HuH-7 (cell line): ENCODE measurements at places on chromosomes 2 and 18.

DNA sequence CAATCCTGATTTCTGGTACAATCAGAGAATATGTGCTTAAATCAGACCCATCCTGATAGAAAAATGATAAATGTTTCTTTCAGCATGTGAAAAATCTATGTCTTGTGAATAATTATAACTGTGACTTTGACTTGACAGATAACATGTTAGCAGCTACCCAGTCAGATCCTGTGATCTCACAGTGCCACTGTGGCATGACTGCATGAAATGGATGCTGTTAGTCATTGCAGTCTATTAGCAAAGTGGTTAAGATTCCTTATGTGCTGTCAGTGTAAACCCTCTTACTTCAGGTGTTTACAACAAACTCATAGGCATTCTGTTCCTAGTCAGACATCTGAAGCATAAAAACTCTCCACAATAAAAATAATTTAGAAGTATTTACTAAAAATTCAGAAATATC, 244.6 kb upstream of the RND3 start:
- no peak for DNase-seq

- no peak for DNase-seq
Observed at GRCh38 chr2:230749111-230749510, 36.5 kb downstream of the CAB39 start.

DNA sequence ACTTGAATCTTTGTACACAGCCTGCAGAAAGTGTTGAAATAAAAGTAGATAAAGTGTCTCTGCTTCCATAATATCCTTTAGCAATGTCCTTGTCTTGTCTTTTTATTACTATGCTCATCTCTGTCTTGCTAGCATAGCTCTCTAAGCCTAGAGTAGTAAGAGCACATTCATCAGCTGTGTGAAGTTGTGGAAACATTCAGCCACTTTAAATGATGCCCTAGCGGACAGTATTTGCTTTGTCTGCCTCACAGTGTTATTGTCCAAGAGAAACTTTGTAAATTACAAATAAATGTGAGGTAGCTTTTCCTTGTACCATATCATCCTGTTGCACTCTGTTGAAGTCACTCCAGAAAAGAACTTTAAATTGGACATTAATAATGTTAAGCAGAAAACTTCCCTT, 60.3 kb upstream of the TTC21B start:
- no peak for DNase-seq

DNA sequence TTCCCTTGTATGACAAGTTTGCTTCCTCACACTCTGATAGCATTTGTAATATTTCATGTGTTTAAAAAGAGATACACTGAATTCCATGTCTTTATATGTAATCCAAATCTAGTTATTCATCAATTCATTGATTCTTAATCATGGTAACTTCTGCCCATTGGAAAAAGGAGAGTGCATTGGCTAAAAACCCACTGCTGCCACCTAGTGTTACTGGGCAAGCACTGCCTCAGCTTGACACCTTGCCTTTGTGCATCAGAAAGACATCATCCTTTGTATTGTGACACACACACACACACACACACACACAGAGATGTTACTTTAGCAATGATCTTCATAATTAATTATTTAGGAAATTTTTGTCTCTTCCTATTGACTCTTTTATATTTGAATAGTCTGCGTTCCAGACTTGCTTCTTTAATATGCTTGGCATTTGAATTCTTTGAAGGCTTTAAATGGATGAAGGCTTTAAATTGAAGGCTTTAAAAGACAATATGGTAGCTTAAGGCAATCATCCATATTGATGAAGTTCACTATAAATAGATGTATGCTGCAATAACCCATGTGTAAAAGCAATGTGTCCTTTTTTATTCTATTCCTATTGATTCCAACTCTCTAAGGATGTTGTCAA, 414.2 kb upstream of the CHST9 start:
- peak; percentile 10 for DNase-seq

- DNase-seq = no peak
Observed at GRCh38 chr2:71534826-71535225, 81.5 kb downstream of the DYSF start.

DNA sequence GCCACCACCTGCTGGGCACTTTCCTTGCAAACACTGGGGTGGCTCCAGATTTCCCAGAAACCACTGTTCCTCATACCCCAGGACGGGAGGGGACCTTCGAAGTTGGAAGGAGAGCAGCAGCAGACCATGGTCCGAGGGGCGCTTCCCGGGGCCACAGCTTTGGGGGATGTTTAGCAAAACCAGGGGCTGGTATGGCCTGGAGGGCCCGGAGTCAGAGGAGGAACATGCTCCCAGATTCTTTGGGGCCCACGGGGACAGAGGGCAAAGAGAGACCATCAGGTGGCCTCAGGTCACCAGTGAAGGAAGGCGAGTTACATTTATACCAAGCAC, 25.3 kb downstream of the HS6ST1 start:
- DNase-seq = no peak

GRCh38 chr2:136014411-136014810, 29.0 kb upstream of the DARS1 start:
- no peak for DNase-seq

GRCh38 chr18:3624546-3624934, 174.6 kb downstream of the TGIF1 start:
- no peak for DNase-seq

GRCh38 chr2:216078776-216079175, 2.8 kb downstream of the PECR start:
- DNase-seq = no peak

- no peak for DNase-seq
Observed at GRCh38 chr2:164009756-164010337, 274.0 kb upstream of the FIGN start.

GRCh38 chr18:78849458-78849857, 130.2 kb upstream of the SALL3 start:
- DNase-seq = no peak

- DNase-seq = no peak
Observed at GRCh38 chr18:47932603-47933002, 2.1 kb upstream of the SMAD2 start.

GRCh38 chr18:21997207-21998143, 171.9 kb upstream of the GATA6 start:
- DNase-seq = peak; percentile 60

DNA sequence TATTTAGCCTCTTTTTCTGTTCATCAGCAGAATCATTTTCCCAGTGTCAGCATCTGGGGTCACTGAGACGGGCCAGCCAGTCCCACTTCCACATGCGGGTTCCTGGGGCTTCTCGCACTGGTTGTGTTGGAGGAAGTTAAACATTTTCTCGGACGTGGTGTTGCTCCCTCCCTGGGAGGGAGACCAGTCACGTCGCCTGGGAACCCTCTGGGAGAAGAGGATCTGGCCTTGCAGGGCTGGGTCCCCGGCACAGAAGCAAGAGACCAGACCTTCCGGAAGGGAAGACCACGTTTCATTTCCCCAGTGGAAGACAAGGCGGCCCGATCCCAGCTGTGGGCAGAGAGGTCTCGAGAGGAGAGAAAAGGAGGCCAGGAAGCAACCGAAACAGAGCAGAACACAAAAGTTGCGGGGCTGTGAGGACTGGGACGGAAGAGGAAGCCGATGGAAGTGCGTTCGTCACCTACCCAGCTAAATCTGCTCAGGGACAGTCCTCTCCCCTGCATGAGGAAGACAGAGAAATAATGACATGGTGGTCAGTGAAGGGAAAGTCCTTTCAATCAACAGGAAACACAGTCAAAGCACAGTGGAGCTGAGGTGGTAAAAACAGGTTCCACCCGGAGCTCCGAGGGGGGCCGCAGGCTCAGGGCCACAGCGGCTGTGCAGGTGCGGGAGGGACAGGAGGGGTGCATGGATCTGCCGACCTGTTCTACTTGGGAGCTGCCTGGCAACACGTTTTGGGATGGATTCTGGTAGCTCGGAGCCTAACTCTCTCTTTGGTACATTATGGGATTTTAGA, 144.4 kb downstream of the MBP start:
- DNase-seq = no peak

GRCh38 chr2:229622495-229623355, 91.6 kb downstream of the DNER start:
- no peak for DNase-seq

- no peak for DNase-seq
Observed at GRCh38 chr2:61178603-61179545, 16.9 kb downstream of the C2orf74 start.

DNA sequence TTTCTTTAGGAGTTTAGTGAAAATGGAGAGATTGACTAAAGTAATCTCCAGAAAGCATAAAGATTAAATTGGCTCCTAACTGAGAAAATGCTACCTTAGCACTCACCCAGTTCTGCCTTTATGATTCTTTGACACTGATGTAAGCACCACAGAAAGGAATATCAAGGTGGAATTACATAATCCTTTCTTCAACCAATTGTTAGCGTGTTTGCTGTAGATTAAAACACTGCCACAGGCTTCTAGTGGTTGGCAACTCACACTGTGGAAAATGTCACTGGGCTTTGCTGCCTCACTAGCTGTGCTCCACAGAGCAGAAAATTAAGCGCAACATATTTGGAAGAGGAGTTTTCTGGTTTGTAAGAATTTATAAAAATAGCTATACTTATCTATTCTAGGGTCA, 104.1 kb downstream of the DLGAP1 start:
- no peak for DNase-seq

DNA sequence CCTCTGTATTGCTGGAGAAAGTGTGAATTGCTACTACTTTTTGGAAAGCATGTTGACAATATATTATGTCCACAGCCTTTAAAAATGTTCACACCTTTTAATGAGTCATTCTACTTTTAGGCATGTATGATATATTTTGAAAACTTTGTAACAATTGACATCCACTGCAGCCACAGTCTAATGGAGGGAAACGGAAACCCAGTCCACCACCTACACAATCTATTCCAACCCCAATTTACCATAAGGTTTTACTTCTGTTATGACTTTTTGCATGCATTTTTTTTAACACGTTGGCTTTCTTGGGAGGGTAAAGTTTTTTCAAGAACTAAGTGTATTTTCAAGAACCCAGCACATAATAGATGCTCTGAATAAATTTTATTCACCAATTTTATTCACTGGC, 38.5 kb upstream of the ATP8B1 start:
- no peak for DNase-seq

DNA sequence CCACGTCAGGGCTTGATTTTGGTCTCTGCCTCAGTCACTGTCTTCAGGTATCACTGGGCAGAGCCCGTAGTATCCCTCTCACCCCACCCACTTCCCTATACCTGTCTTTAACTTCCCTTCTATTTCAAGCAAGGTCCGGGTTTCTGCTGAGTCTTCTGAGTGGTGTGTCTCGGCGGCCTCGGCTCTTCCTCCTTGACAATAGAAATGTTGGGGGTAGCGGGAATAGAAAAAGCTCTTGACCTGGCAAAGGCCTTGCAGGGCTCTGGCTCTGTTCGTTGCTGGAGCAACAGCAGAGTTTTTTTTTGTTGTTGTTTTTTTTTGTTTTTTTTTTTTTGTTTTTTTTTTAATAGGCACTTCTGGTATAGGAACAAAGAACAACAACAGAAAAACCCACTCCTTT, 16.0 kb upstream of the IGFBP5 start:
- DNase-seq = no peak

DNA sequence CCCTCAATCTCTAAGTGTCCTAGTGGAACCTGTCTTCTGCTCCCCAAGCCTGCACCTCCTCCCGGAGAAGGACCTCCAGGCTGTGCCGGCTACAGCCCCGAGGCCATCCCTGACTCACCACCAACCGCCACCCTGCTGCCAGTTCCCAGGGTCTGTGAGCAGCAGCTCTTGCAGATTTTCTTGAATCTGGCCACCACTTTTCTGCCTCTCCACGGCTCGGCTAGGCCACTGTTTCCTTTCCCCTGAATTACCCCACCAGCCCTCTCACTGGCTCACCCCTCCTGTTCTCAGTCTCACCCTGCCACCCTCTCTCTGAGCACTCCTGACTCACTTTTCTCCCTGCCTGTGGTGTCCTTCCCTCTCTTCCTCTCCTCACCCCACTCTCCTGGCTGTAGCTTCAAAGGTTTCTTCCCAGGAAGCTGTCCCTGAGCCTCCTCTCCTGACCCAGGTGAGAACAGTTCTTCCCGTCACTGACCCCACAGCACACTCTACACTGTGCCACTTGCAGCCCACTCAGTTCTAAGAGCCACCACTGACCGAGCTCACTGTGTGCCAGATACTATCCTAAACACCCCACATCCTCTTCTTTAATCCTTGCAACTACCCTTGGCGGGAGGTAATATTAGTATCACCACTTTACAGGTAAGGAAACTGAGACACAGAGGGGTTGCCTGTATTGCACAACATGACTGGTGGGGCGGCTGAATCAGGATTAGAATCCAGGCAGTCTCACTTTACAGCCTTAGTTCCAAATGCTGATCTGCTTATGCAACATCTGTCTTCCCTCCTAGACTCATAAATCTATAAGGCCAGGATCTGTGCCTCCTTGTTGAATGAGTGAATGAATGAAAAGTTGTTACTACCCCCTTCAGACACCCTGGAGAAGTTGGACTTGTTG, 111.6 kb downstream of the SMAD7 start:
- DNase-seq = peak; percentile 35

GRCh38 chr2:240468303-240469238, 33.1 kb downstream of the GPC1 start:
- no peak for DNase-seq

DNA sequence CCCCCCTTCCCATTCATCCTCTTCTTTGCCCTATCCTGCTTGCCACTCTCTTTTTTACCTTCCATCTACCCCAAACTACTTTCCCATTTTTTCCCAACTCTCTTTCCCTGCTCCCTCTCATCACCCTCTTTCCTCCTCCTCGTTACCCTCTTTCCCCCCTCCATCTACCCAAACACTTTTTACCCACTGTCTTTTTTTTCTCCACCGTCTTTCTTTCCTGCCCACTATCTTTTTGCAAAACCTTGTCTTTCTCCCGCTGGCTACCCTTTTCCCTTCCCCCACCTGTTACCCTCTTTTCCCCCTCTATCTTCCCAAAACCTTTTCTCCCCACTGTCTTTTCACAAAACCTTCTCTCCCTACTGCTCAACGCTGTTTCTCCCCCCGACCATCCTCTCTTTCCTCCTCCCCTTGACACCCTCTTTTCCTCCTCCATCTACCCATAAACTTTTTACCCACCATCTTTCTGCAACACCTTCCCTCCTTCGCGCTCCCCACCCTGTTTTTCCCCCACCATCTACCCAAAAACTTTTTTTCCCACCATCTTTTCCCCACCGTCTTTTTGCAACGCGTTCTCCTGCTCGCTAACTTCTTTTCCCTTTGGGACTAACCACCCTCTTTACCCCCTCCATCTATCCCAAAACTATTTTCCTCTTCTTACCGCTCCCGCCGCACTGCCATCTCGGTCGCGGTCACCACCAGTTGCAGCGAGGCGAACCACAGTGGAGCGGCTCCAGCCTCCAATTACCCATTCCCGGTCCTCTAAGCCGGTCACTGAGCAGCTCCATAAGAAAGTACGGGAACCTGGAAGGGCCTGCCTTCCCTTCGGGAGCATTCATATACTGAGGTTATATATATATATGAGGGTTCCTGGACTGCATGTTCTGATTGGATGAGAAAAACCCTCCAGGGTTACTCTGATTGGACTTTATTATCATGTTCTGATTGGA, 15.0 kb downstream of the CCDC74A start:
- no peak for DNase-seq

DNA sequence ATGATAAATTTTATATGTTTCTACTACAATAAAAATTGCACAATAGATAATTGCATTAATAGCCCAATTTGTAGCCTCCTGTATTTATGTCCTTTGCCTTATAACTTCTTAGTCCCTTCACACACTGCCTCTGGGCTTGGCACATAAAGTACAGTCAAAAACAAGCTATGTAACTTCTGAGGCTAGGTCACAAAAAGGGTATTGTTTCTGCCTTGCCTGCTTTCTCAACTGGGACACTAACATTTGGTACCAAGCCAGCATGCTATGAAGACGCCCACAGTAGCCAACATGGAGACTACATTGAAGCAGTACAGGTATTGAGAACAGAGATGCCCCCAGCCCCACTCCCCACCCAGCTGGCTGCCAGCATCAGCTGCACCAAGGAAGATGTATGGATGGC, 5.4 kb upstream of the SLC3A1 start:
- no peak for DNase-seq
